ENCODE measurements at places on chromosomes 13 and 19.

- DNase-seq: no peak
Observed at GRCh38 chr13:64551755-64552154, 2678.4 kb downstream of the PCDH9 start.

DNA sequence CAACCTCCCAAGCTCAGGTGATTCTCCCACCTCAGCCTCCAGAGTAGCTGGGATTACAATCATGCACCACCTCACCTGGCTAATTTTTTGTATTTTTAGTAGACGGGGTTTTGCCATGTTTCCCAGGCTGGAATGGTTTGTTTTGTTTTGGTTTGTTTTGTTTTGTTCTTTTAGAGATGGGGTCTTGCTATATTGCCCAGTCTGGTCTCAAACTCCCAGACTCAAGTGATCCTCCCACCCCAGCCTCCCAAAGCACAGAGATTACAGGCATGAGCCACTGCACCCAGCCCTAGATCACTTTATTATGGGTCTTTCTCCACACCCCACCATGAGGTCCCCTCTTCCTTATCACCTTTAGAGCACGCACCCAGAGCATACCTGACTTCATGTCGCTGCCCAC is 8.0 kb upstream of the KRTDAP start:
- DNase-seq: no peak

DNA sequence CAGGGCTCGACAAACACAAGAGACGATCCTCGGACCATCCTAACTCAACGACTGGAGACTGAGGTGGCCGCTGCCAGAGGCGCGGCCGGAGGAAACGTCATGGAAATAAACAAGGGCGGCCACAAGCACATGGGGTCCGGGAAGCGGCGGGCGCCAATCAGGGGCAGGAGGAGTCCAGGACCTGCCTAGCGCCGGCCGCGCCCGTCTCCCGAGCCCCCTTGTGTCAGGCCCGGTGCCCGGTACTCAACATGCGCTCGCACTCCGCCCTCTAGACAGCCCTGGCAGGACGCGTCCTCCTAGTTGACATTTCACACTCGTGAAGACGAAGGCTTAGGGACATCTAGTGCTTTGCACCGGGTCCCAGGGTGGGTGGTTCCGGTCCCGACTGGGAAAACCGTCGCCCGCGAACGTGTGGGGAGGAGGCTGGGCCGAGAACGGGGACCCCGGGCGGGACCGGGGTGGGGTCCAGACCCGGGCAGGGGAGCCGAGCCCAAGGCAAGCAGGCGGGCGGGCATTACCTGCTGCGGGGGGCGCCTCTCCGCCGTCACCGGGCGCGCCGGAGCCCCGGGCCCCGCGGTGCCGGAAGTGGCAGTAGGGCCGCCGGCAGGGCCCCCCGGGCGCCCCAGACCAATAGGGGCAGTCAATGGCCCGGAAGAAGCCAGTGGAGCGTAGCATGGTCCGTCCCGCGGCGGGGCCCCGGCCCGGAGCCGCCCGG is 442 bp downstream of the REXO1 start:
- DNase-seq: no peak

- DNase-seq: no peak
Observed at GRCh38 chr19:1837222-1837565, 11.1 kb downstream of the REXO1 start.

GRCh38 chr19:35253316-35254286 is 4.8 kb downstream of the LSR start:
- no peak for DNase-seq

GRCh38 chr13:94239135-94239534 is 240.3 kb downstream of the DCT start:
- DNase-seq: no peak

GRCh38 chr13:51772781-51773180 is 31.2 kb downstream of the DHRS12 start:
- DNase-seq: no peak

All from stimulated activated CD4-positive, alpha-beta T cell treated with anti-CD3 and anti-CD28 coated beads, Interleukin-1b, Interleukin-23, amount 100 ng/mL, for 1 hour (primary cell).